ENCODE measurements at places on chromosomes 12 and 14.

GRCh38 chr12:29732191-29732590, 51.6 kb downstream of the TMTC1 start:
- no peak for DNase-seq

- no peak for DNase-seq
Measured at GRCh38 chr14:94515426-94515825, 6.2 kb upstream of the SERPINA12 start.

GRCh38 chr12:15272376-15272775, 49.9 kb upstream of the PTPRO start:
- no peak for DNase-seq

DNA sequence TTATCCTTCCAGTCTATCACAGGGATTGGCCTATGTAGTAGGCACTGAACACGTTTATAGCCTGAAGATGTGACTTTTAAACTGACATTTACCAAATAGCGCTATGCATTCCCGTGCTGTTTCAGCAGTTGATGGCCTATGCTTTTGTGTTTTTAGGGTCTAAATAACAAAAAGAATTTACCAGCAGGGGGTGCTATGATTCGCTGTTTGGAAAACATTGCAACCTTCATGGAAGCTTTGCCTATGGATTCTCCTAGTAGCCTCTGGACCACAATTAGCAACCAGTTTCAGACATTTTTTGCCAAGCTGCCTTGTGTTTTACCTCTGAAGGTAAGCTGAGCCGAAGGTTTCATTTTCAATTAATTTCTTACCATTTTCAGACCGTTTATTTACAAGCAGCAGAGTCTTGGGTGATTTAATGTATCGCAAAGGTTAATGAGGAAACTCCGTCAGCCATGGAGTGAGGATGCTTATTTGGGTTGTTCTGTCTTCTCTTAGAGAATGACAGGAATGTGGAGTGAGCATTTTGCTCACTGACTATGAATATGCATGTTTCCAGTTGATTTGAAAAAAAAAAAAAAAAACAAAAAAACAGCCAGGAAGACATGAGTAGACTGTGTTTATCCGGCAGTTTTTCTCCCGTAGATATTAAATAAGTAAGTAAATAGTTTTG, 133.1 kb downstream of the PRIMA1 start:
- DNase-seq = no peak

DNA sequence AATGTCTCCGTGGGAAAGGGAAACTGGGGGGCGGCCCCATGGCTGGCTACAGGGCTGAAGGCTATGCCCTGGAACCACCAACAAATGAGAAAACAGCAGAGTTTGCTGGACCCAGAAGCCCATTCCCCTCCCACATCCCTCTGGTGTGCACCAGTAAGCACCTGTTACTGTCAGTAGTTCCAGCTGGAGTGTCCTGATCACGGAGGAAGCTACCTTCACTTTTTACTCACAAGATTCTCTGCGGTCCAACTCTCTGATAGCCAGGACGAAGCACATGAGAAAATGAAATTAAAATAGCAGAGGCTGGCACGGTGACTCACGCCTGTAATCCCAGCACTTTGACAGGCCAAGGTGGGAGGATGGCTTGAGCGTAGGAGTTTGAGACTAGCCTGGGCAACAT, 22.7 kb upstream of the MEG3 start:
- DNase-seq = no peak

GRCh38 chr14:76716285-76716684, 45.0 kb upstream of the VASH1 start:
- no peak for DNase-seq

DNA sequence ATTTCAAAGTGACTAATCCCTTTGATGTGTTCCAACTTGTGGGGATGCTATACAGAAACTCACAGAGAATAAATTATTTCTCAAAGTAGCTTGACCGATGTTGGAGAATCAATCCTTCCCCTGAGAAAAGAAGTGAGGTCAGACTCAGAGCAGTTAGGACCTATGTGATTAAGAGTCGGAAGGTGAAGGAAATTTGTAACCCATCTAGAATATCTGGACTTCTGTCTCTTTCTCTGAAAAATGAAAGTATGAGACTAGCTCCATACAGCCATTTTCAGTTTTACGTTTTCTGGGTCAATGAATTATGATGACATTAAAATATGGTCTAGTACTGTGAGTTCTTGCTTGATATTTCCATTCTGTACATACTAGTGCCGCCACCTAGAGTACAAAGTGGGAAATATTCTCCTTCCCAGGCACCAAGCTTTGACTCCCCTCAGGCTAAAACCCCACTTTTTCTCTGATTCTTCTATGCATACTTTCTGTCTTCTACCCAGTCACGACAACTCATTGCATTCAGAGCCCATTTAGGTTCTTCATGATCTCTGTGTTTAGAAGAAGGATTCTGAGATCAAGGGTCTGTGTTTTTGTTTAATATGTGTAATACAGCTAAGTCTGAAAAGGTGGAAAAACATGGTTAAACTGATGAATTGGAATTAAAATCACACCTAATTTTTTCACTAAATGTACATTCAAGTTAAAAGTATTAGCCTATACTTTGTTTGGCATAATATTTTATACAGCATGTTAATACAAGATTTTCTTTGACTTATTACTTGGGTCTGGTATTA, 6.9 kb upstream of the NTS start:
- no peak for DNase-seq

DNA sequence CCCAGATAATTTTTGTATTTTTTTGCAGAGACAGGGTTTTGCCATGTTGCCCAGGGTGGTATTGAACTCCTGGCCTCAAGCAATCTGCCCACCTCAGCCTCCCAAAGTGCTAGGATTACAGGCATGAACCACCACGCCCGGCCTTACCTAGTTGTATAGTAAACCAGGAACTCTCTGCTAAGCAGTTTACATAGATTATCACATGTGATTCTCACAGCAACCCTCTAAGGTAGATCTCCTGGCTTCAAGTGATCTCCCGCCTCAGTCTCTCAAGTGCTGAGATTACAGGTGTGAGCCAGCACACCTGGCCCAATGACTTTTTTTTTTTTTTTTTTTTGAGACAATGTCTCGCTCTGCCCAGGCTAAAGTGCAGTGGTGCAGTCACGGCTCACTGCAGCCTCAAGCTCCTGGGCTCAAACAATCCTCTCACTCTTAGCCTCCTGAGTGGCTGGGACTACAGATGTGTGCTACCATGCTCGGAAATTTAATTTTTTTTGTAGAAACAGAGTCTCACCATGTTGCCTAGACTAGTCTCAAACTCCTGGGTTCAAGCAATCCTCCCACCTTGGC, 26.0 kb upstream of the ATP2A2 start:
- DNase-seq = no peak

GRCh38 chr14:22024137-22024536, 350.5 kb upstream of the OR4E1 start:
- DNase-seq = no peak

DNA sequence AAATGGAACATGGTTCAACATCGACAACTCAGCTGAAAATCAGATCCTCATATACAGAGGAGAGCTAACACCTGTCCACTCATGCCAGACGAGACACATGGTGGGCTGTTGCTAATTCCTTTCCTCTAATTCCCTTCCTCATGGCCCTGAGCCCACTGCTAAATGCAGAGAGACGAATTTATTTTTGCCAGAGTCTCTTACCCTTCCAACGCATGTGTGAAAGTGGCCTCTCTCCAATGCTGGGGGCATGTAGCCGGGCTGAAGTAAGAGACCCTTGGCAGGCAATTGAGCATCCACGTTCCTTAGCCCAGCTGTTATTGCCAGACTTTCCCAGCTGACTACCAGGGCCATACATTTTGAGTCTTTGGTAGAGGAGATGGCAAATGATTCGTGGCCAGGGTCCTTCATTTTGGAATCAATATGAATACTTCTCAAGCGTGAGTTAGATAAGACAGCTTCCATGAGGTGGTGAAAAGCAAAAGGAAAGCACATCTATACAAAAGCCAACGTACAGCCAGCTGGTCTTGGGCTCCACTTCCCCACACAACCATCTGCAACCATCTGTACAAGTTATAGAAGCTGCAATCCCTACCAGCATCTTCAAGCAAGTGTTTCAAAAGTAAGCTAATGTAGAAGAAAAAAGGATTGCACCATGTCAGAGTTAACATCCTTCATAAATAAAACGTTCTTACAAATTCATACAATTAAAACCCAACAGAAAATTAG, 28.6 kb downstream of the CORO1C start:
- no peak for DNase-seq

GRCh38 chr12:51403159-51403558, 12.0 kb upstream of the GALNT6 start:
- DNase-seq = no peak

- no peak for DNase-seq
Measured at GRCh38 chr14:99645545-99646505, 896 bp downstream of the HHIPL1 start.

- DNase-seq = peak; percentile 78
Measured at GRCh38 chr14:67943947-67944346, 124.4 kb downstream of the RAD51B start.

DNA sequence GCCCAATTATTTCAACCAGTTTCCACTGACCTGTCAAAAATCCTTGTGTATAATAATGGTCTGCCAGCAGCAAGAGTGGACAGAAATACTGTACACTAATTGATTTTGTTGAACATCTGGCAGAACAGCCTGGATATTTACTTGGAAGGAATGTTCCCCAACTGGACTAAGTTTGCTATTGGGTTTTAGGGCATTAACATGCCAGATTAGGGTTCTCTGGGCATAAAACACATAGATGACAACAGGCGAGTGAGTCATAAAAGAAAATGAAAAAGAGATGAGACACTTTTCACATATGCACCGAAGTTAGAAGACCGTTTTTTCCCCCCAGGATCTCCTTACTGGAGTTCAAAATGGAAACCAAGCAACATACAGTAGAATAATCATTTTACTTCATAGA, 236.3 kb upstream of the NAV3 start:
- no peak for DNase-seq

DNA sequence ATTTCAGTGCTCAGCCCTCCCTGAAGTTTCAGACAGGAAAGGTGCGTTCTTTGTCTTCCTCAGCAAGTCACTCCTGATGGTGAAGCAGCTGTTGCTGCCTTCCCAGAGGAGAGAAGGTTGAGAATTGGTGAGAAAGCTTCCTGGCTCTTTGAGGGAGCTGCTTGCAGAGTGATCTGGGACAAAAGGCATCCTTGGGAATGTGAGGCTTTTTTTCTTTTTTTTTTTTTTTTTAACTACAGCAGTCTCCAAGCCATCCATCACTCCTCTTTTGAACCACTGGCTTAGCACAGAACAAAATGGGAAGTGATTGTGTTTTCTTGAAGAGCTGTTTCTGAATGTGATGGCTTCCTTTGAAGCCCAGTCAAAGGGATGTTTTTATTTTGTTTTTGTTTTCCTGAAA, 120.4 kb upstream of the LRIG3 start:
- DNase-seq = no peak

DNA sequence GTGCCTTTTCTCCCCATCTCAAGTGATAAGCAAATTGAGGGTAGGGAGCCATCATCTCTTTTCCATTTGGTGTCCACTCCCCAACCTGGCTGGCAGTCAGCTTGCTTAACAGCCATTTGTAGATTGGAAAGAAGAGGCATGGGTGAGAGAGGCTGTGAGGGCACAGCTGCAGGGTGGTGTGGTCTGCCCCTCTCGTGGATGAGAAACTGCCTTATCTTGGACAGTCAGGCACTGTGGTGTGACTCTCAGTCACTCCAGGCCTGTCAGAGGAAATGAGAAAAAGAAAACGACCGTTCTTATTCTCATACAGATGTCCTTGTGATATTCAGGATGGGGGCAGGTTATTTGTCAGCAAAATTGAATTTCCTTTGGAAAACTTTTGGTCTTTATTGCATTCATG, 65.1 kb upstream of the SRSF5 start:
- no peak for DNase-seq

GRCh38 chr14:86543521-86543920, 1013.6 kb downstream of the FLRT2 start:
- no peak for DNase-seq

DNA sequence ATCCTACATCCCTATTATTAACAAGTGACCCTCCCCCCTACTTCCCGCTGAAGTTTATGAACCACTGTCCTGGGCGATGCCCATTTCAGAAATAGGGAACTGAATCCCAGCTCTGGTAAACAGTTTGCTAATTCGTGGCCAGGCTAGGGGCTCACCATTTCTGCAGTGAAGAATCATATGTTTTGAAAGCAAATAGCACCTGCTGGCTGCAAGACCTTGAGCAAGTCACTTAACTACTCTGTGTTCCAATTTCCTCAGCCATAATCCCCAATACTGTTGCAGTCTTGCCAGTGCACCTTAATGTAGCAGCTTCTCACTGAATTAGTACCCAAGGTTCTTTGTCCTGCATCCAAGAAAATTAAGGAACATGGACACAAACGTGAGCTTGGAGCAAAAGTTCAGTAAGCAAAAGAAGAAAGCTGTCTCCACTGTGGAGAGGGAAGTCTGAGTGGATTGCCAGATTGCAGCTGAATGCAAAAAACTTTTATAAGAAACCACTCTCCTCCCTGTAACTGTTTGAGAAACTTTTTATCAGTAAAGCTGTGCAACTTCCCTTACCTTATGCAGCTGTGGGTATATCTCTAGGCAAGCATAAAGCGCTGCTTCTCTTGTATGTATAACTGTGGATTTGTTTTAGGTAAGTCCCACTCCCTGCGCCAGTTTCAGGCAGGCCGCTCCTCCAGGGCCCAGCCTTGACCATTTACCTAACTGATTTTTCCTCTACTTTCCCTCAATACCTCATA, 824 bp downstream of the OAS1 start:
- DNase-seq = no peak

GRCh38 chr14:31009836-31010574, 15.4 kb upstream of the AP4S1 start:
- DNase-seq = no peak

- DNase-seq = no peak
Measured at GRCh38 chr14:92729634-92730358, 18.6 kb downstream of the LGMN start.

DNA sequence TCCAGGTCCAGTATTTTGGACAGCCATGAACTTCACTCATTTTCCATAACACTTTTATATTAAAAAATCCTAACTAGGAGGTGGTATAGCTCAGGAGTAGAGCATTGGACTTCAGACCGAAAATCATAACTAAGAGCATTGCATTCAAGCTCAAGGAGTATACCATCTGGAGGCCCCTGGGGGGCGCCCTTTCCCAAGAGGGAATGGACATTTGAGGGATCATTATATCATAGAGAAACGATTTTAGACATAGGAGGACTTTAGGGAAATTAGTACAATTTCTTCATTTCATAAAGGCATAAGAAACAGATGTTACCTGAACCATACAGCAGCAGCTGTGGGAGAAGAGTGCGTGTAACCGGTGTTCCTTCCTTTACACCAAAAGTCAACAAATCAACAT, 5.2 kb upstream of the ATG14 start:
- DNase-seq = no peak

DNA sequence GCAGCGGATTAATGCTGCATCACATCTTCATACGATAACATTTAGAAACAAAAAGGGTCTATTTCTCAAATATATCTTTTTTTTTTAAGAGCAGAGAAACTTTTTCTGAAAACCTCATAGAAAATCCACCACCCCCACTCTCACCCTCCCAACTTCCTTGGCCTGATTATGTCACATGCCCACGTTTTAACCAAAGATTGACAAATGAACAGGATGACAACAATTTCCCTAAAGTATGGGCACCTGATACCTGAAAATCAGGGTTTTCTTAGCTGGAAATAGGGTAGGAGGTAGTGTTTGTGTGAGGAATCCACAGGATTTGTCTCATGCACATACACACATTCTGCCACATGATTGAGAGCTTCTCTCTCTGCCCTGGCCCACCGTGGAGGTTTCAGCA, 74.7 kb upstream of the MDM1 start:
- DNase-seq = no peak
